NCI-H2171 treated with DMSO at 0.1 percent for 48 hours (cell line): ENCODE measurements at places on chromosomes 3 and 15.
A peak's percentile ranks its signal among the peaks of the same experiment; 100 is the strongest.

GRCh38 chr3:159229116-159229680, 427.3 kb downstream of the MFSD1 start:
- DNase-seq: no peak

GRCh38 chr15:31050953-31051352, 50.6 kb downstream of the TRPM1 start:
- no peak for DNase-seq

- no peak for DNase-seq
Measured at GRCh38 chr15:47570451-47570850, 146.9 kb upstream of the SEMA6D start.

DNA sequence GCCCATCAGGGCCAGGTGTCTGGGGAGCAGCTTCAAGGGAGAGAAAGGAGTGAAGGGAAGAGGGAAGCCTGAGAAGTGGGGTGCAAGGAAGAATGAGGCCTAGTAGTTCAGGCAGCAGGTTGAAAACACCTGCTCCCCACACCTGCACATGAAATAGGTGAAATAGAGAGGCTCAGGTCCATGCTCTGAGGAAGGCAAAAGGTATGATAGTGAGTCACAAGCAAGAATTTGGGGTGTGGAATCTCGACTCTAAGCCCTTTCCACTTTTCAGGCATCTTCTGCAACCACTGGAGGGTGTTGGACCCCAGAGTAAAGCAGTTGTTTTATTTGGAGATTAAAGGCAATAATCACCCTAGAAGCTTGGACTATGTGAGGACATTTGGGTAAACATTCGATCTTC, 157.5 kb downstream of the CTNNB1 start:
- no peak for DNase-seq

- no peak for DNase-seq
Measured at GRCh38 chr15:80744415-80744814, 34.8 kb upstream of the CEMIP start.

DNA sequence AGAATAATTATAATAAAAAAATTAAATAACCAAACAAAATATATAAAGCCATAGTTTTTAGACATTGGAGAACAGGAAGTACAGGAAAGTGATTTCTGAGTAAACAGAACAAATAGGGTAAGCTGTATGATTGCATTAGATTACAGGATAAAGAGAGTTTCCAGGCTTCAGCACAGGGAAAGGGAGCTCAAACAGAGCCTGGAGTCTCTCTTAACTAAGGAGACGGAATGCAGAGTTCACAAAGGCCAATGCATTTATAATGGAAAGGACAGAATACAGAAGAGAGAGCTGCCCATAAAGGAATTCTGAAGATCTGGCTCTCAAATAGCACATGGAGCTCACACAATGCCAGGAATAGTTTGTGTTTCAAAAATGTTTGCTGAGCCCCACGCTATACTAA, 42.0 kb upstream of the OTOL1 start:
- no peak for DNase-seq

- no peak for DNase-seq
Measured at GRCh38 chr15:62417439-62417838, 252.4 kb upstream of the C2CD4B start.

GRCh38 chr3:59708202-59708601, 658.4 kb upstream of the CFAP20DC start:
- DNase-seq: no peak

GRCh38 chr15:95019907-95020306, 788.5 kb downstream of the MCTP2 start:
- DNase-seq: no peak

GRCh38 chr15:88193415-88193814, 63.1 kb downstream of the NTRK3 start:
- no peak for DNase-seq

DNA sequence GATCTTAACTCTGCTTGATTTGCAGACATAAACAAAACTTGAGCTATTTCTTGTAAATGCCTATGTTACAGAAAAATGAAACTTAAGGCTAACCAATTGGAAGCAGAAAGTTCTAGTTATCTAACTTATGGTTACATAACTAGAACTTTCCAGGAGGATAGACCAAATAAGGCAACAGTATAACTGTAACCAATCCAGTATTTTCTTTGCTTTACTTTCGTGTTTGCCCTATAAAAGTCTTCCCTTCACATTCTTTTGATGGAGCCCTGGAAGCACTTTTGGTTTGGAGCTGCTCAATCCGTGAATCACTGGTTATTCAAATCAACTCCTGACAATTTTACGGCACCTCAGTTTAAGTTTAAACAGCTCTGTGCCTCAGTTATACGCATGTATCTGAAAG, 164.6 kb downstream of the SUCLG2 start:
- no peak for DNase-seq

GRCh38 chr3:141306276-141306675, 62.0 kb upstream of the ZBTB38 start:
- no peak for DNase-seq

GRCh38 chr3:175127075-175127662, 268.0 kb downstream of the NAALADL2 start:
- DNase-seq: no peak

GRCh38 chr15:65655026-65655425, 33.3 kb downstream of the SLC24A1 start:
- DNase-seq: no peak

GRCh38 chr15:82133251-82133650, 87.4 kb upstream of the MEX3B start:
- no peak for DNase-seq

DNA sequence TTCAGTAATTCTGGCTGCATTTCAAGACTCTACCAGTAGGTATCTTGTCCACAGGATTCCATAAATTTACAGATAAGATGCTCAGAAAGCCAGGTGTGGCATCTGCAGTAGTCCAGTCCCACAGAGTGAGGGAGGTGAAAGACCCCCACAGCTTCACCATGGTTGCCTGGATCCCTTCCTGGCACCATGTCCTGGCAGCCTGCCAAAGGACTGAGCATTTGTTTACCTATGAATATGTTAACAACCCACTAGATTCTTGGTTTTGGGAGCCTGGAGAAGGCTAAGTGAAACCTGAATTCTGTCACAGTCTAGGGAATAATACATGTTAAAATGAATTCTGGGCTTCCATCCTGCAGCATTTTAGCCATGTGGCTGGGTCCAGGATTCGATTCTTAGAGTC, 14.9 kb downstream of the CHST2 start:
- DNase-seq: peak; percentile 61

- no peak for DNase-seq
Measured at GRCh38 chr3:127144631-127145030, 48.3 kb upstream of the PRR23E start.

DNA sequence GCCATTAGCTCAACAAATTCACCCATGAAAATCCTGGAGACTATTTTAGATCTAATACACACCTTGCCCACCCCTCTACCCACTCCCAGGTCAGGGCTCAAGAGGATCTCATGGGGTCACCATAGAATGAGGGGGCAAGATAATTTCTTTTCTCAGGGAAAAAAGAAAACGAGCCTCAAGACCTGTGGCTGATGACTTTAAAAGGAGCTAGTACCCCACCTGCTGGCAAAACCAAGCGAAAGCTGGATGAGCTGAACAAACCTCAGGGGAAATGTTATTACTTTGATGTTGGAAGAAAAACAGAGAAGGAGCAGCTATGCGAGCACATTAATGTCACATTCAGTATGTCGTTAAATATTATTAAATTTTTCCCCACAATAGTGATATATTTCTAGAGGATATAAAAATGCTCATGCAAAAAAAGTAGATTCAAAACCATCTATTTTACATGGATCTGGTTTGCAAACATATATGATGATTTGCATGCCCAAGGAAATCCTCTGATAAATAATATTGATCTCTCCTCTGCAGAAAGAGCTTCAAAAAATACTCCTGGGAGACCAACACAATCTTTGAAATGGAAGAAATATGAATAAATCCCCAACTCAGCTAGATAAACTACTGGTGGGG, 37.7 kb downstream of the PLD1 start:
- peak; percentile 77 for DNase-seq

DNA sequence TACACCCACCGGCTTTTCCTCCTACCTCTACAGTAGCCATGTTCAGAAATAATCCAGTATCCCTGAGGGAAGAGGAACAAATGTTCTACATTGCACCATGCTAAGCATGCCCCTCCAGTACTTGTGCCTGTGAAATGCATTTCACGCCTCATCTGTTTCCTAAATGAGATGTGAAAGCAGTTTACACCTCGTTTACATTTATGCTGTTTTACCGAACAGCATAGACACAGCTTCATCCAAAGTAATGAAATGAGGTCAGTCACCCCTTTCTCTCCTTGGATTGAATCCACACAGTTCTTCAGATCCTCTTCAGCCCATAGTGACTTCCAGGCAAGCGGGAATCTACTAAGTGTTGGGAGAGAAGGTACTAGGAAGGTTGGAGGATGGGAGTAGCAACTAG, 514.3 kb downstream of the PDCD6IP start:
- no peak for DNase-seq

DNA sequence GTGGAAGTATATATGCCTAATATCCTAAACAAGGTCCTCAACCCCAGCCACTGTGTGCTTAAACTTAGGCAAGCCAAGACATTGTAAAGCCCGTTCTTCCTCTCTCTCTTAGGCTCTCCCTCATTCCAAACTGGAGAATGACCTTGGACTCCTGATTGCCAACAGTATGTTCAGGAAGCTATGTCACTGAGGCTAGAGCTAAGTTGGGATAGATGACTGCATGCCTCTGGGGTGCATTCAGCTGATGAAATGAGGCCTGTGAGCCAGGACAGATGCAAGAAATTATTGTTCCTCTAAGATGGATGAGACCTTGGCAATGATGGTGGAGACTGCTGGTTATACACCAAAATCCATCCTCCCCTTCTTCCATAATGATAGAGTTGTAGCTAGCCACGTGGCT, 27.9 kb upstream of the TBC1D21 start:
- DNase-seq: no peak

GRCh38 chr3:31962801-31963205, 18.3 kb downstream of the OSBPL10 start:
- no peak for DNase-seq

- DNase-seq: no peak
Measured at GRCh38 chr3:65877160-65877559, 161.6 kb downstream of the MAGI1 start.

- no peak for DNase-seq
Measured at GRCh38 chr3:125375950-125376679, 990 bp upstream of the ZNF148 start.

- peak; percentile 42 for DNase-seq
Measured at GRCh38 chr3:16203671-16204629, 29.5 kb downstream of the GALNT15 start.

DNA sequence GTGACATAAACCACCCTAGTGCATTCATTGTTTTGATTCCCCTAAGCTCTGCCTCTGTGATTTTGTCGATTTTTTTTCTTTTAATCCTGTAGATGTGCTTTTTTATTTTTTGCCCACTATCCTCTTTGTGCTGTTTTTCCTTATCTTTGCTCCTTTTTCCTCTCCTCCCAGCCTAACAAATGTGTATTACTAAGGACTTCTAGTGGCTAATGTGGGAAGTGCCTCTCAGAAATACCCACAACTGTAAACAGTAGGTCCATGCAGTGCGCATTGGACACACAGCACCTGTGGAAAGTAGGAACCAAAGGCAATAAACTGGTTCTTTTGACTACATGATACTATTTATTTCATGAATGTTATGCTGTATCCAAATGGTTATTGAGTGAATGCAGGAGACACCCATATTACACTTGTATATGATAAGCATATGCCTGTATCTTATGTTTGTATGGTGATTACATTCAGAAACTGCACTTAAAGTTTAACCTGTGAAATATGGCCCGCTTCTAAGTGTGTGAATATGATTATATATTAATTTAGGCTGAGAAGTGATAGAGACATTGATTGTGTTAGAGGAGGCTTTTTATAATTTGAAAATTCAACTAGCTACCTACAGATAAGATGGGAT, 147.8 kb downstream of the PLCL2 start:
- DNase-seq: peak; percentile 8

DNA sequence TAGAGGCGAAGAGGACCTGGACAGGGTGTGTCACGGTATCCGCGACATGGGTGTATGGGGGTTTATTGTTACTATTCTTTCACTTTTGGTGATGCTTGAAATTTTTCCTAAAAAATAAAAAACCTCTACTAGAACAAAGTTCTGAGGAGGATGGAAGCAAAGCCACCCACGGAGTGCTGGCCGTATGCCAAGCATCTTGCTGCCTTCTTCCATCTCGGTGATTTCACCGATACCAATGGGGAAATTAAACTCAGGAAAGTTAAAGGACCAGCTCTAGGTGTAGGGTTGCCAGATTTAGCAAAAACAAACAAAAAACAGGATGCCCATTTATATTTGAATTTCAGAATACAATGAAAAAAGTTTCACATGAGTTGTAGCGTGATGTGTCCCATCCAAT, 33.9 kb downstream of the SMAD6 start:
- no peak for DNase-seq

- no peak for DNase-seq
Measured at GRCh38 chr15:44033894-44034293, 161.2 kb downstream of the FRMD5 start.

- no peak for DNase-seq
Measured at GRCh38 chr15:45402955-45403877, 24.9 kb upstream of the GATM start.

DNA sequence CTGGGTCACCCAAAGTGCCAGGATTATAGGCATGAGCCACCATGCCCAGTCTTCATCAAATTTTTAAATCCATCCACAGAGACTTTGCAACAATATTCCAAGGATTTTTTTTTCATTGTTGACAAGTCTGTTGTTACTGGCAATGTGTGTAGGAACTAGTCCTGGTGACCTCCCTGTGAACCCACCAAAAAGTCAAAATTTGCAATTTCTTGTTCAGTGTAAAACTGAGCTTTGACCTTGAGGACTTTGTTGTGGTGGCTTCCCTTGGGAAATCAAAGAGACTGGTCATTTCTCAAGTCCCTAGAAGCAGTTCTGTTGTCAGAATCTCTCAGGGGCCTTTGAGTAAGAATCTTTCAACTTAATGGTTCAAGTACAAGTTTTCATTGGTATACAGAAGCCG, 36.9 kb upstream of the COL8A1 start:
- no peak for DNase-seq

DNA sequence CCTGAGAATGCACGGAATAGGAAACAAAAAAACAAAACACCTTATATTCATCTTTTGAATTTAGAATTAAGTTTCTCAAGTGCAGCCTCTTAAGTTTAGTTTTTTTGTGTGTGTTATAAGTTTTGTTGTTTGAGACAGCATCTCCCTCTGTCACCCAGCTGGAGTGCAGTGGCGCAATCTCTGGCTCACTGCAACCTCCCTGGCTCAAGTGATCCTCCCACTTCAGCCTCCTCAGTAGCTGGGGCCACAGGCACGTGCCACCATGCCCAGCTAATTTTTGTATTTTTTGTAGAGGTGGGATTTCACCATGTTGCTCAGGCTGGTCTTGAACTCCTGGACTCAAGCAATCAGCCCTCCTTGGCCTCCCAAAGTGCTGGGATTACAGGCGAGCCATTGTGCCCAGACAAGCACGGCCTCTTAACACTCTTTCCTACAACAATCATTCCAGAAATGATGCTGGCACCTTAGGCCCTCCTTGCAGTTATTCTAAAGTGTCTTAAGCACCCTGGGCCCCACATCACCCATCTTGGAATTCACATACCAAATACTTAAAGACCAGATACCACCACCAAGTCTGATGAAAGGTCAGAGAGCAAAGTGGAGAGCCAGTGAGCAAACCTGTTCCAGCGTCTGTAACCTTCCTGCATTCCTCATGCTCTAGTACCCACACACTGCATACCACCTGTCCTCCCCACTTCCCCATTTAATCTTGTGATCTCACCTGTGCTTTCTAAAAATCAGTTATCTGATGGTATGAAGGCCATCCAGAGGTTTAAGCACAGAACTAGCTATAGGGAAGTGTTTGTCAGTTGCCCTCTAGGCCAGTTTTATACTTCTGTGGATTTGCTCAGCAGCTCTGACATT, 6.9 kb upstream of the SPG11 start:
- DNase-seq: no peak
